ENCODE measurements at places on chromosomes 2 and 18.

- DNase-seq = no peak
Observed at GRCh38 chr18:10727477-10727876, 201.7 kb downstream of the NAPG start.

- peak; percentile 28 for DNase-seq
Observed at GRCh38 chr2:186486651-186487647, 889 bp downstream of the ZC3H15 start.

DNA sequence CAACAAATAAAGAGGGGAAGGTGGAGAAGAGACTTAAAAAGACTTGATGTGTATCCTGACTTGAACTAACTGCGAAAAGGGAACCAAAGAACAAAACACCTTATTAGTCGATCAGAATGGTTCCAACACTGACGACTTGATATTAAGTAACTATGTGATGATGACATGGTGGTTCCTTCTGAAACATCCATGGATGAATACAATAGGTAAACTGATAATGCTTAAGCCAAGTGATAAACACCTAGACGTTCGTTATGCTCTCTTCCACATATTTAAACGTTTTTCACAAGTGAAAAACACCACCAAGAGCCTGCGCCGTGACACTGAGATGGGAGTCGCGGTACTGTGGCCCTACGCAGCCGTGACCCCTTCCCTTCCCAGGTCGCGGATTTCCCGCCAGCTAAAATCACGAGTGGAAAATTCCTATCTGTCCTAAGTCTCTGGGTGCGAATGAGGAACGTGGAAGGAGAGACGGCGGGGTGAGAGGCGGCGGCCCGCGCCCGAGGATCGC, 797 bp downstream of the TTC32 start:
- no peak for DNase-seq

DNA sequence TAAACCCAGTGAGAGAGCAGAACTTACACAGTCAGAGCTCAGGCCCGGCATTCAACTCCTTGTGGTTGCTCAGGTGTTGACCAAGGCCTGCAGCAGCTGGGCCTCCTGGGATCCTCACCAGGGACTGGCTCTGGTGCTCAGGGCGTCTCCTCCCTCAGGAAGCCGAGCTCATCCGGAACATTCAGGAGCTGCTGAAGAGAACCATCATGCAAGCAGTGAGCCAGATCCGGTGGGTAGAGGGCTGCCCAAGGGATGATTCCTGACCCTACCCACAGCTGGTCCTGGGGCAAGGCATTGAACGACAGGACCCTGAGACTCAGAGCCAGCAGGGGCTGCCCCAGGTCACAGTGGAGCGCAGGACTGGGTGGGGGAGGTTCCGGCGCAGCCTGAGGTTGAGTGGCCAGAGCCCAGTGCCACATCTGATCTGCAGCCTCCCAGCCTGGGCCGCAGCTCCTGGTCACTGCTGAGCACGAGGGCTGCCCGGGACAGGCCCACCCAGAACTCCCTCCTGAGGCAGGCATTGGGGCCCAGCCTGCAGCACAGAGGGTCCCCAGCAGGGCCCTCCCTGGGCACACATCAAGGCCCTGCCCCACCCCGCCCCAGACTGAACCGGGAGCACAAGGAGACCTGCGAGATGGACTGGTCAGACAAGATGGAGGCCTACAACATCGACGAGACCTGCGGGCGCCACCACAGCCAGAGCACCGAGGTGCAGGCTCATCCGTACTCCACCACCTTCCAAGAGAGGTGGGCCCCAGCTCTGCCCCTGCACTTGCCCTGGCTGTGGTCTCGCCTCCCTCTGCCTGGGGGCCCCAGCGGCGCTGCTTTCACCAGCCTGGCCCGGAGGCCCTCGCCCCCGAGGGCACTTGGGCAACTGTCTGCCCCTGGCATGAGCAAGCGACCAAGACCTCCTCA, 2.4 kb downstream of the TEKT4 start:
- DNase-seq = no peak

- DNase-seq = no peak
Observed at GRCh38 chr2:26651470-26651771, 10.3 kb upstream of the CIB4 start.

- DNase-seq = no peak
Observed at GRCh38 chr2:229519655-229520430, 194.5 kb downstream of the DNER start.

DNA sequence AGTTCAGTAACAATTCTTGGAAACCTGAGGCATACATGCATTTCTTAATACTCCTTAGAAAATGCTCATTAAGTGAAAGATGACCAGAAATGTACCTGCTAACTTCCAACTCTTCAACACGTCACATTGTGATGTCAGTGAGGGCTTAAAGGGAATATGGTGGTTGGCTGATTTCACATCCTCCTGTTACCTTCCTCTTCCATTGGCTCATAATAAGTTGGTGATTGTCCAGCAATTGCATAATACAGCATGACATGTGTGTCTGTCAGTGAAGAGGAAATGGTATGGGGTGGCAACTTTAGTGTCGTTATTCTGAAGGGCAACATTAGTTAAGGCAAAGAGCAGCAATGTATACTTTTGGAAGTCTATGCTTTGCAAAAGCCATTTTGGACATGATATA, 26.0 kb downstream of the PLEK start:
- no peak for DNase-seq

- DNase-seq = no peak
Observed at GRCh38 chr2:70029814-70030409, 57.4 kb upstream of the PCBP1 start.

GRCh38 chr2:152319822-152320570, 15.0 kb upstream of the FMNL2 start:
- no peak for DNase-seq

DNA sequence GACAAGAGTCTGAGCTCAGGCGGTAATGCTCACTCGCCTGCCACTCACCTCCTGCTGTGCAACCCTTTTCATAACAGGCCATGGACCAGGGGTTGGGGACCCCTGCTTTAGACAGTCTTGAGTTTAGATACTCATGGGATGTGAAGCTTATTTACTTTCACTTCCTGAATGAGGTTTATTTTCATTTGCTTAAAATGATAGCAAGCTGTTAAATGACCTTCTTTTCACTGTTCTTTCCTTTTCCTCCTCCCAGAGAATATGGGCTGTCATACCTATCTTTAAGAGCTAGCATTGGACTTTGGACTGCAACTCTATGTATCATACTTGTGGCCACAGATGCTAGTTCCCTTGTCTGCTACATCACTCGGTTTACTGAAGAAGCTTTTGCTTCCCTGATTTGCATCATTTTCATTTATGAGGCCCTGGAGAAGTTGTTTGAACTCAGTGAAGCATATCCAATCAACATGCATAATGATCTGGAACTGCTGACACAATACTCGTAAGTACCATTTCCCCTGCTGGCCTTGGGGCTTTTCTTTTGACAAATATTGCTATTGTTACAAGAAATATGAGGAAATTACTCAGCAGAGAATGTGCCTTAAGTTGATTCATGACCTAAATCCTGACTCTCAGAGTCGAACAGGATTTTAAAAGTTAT, 168.5 kb downstream of the DPP4 start:
- no peak for DNase-seq

DNA sequence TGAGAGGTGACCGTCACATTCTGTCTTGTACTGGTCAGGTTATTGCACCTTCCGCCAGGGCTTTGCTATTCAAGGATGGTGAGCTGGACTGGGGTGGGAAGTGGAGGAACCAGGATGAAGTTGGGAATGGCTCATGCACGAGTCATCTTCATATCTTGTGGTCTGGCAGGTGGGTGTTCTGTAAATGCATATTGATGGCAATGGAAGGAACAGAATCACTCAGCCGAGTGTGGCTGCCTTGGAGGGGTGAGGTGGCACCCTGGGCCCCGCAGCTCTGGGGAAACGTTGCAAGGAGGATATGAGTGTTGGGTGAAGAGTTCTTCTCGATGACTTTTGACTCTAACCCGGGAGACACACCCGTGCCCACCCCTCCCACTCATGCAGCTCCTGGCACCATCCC, 1.2 kb downstream of the NEU2 start:
- DNase-seq = no peak

DNA sequence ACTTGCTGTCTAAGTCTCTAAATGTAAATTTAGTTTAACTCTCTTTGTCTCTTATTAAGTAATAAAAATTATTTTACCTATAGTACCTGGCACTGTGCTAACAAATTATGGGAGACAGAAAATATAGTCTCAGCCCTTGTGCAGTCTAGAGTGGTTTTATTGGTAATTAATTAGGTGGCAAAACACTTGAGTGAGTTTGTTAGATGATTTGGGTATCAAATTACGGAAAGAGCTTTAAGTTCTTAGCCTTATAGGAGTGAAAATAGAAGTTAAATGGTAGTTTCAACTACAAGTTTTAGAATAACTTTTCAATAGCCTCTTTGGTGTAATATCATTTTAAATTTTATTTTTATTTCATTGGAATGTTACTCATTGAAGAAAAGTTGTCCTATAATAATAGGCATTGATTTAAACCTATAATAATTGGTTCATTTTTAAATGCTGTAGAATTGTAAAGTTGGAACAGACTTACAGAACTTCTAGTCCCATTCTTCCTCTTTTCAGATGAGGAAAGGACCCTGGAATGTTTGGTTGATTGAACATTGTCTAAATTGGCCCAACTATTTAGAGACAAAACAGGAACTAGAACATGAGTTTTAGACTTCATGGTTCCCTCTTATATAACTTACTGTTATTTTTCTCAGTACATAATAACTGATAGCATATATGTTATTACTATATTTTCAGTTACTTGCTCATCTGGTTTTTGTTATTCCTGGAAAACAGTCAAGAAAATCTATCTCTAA, 10.2 kb upstream of the HTR2B start:
- no peak for DNase-seq

DNA sequence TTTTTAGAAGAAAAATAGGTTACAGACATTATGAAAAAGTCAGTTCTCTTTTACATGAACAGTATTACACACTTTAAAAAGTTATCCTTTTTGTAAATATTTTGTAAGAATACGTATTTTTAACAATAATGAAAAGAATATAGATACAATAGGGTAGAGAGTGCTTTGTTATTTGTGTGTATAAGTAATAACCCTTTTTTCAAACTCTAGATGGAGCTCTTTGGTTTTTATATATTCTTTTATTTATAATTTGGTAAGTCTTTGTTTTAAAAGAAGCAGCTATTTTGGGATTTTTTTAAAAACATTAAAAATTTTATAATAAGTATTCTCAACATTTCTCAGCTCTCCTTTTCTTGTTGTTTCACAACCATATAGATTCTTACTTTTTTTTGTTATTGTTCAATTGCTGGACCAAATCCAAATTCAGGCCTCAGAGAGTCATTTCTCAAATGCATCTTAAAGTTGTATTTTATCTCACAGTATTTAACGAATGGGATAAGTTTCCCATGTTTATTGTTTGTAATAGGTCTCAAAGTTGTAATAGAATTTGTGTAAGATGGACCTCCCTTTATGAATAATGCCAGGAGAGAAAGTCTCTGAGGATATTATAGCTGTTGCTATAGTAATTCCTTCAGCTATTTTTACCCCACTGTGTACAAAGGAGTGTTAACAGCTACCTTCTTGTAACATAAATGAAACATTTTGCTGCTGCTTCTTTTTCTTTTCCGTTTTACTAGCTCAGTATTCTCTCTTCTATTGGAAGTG, 46.4 kb downstream of the ACYP2 start:
- no peak for DNase-seq

DNA sequence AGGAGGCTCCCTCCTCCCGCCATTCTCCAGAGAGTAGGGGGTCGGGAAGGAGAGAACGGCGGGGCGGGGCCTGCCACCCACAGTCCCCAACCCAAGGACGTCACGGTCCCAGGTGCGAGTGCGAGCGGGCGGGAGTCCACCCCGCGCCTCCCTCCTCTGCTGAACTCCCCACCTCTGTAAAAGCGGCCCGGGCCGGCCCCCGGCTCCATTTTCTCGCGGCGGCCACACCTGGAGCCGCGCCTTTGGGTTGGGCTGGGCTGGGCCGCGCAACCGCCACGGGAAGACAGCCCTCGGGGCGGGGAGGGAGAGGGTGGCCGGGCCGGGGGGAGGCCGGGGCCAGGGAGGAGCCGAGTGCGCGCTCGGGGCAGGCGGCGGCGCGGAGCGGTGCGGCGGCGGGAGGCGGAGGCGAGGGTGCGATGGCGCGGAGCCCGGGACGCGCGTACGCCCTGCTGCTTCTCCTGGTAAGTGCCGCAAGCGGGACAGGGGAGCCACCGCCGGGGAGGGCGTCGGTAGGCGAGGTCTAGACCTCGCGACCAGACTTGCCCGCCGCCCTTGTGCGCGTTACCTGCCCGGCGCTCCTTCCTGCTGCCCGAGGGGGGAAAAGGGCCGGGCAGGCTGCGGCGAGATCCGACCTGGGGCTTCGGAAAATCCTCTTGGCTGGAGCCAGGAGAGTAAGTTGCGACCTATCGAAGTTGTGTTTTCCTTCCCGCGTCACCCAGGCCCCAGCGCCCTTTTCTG, at the start of gene DSG2:
TSS of gene DSG2 (plus strand) at position 342 of the 738 bp plus-strand sequence. CDS start at position 417, 75 bp downstream.
- DNase-seq = no peak

DNA sequence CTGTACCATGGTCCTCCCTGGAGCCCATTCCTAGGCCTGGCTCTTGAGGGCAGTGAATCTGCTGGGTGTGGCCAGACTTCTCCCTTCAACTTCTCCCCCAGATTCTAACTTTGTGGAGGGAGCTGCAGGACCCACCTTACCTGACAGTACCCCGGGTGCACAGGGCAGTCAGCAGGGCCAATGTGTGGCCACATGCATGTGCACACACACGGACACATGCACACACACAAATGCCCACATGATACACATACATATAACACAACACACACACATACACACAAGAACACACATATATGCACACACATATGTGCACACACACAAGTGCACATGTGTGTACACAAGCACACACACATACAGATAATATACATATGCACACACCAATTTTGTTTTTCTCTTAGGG, 300.0 kb upstream of the HS6ST1 start:
- no peak for DNase-seq

GRCh38 chr2:129756276-129756675, 223.2 kb upstream of the RAB6C start:
- no peak for DNase-seq

GRCh38 chr18:41504316-41504715, 450.7 kb upstream of the PIK3C3 start:
- DNase-seq = no peak

DNA sequence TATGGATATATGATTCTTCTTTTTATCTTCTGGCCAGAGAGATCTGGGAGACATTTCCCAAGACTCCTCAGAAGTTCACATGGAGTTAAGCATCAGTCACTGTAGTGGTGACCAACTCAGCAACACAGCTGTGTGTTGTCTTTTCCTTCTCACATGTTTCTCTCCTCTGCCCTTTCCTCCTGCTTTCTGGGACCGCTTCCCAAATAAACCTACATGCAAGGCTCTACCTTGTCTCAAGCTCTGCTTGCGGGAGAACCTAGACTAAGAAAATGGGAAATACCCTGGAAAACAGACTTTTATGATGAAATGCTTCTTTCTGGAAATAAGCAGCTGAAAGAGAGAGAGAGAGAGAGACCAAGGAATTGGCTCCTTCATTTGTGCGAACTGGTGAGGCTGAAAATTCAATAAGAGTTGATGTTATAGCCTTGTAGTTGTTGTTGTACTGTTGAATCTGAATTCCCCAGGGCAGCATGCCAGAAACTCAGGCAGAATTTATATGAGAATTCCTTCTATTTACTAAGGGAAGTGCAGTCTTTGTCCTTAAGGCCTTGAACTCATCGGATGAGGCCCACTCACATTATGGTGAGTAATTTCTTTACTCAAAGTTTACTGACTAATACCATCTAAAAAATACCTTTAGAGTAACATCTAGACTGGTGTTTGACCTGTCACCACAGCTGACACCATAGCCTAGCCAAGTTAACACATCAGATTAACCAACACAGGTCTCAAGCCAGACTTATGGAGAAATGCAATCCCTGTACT, 22.7 kb upstream of the DSC1 start:
- DNase-seq = no peak

- DNase-seq = no peak
Observed at GRCh38 chr18:79940814-79941472, 10.5 kb downstream of the SLC66A2 start.

- DNase-seq = no peak
Observed at GRCh38 chr2:131584380-131584779, 56.7 kb downstream of the CCDC74A start.

Measured in T-helper 1 cell (primary cell).